Effector memory CD8-positive, alpha-beta T cell (primary cell): ENCODE measurements at places on chromosomes 1 and 21.
A peak's percentile ranks its signal among the peaks of the same experiment; 100 is the strongest.

DNA sequence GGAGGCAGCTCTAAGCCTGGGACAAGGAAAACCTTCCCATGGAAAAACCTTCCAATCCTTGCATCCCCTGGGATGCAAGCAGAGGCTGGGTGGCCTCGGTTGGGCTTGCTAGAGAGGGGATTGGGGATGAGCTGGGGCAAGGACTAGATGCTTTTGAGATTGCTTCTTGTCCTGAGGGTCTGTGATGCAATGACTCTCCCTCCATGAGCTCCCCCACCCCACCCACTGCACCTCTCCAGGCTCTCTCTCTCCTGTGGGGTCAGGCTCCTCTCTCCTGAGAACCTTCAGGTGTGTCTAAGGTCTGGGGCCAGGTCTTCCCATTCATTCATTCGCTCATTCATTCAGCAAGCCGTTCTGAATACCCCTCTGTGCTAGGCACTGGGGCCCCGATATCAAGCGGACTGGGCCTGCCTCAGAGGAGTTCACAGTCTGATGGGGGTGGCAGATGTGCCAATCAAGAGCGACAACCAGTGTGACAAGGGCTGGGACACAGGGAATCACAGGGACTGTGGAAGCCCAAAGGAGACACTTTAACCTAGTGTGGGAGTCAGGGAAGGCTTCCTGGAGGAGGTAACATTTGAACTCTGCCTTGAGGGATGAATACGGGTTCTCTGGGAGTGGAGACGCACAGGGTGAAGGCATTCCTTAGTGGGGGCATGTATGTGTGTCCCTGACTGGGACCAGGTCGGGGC, 6.5 kb downstream of the LDLRAD1 start:
- no peak overlapping the region for H3K27ac ChIP-seq
- DNase-seq: no peak
- peaks cover 46% of the 10 kb centered on the region for H3K27me3 ChIP-seq
- H3K36me3 ChIP-seq: no peaks in the 10 kb centered on the region

- no peak overlapping the region for H3K4me3 ChIP-seq
- no peak for DNase-seq
- H3K4me1 ChIP-seq: no peaks in the 10 kb centered on the region
- H3K27ac ChIP-seq: no peak overlapping the region
- no peaks in the 10 kb centered on the region for H3K36me3 ChIP-seq
Observed at GRCh38 chr1:224698015-224698451, 81.9 kb downstream of the CNIH3 start.

DNA sequence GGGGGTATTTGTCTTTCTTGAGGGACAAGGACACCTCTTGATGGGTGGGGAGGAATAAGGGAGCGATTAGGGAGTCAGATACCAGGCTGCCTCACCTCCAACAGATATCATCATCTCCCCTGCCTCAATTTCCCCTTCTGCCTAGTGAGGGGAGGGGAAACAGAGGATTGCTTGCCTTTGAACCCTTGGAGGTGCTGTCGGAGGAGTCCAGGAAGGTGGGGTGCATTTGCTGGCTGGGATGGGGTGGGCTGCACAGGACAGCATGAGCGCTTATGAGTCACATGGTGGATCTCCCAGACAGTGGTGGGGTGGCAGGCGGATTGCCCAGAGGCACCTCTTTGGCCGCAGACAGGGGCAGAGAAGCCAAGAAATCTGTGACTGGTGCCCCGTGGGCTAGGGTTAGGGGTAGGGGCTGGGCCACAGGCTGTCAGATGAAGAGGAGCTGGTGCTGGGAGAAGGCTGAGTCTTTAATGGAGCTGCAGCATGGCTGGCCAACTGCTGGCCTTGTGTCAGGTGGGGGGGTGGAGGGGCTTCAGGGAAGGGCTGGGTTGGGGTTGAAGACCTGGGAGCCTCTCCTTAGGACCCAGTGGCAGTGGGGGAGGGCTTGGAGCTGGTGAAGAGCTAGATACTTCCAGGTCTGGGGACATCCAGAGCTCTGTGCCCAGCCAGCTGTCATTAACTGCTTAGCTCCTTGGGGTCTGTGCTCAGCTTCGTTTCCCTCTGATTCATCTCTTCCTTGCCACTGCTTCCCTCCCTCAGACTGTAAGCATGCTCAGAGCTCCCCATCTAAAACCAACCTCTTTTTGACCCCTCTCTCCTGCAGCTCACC, 7.0 kb upstream of the ADORA1 start:
- H3K27ac ChIP-seq: no peak overlapping the region
- no peaks in the 10 kb centered on the region for H3K36me3 ChIP-seq
- H3K27me3 ChIP-seq: peaks cover 56% of the 10 kb centered on the region
- DNase-seq: no peak
- H3K4me3 ChIP-seq: no peak overlapping the region

DNA sequence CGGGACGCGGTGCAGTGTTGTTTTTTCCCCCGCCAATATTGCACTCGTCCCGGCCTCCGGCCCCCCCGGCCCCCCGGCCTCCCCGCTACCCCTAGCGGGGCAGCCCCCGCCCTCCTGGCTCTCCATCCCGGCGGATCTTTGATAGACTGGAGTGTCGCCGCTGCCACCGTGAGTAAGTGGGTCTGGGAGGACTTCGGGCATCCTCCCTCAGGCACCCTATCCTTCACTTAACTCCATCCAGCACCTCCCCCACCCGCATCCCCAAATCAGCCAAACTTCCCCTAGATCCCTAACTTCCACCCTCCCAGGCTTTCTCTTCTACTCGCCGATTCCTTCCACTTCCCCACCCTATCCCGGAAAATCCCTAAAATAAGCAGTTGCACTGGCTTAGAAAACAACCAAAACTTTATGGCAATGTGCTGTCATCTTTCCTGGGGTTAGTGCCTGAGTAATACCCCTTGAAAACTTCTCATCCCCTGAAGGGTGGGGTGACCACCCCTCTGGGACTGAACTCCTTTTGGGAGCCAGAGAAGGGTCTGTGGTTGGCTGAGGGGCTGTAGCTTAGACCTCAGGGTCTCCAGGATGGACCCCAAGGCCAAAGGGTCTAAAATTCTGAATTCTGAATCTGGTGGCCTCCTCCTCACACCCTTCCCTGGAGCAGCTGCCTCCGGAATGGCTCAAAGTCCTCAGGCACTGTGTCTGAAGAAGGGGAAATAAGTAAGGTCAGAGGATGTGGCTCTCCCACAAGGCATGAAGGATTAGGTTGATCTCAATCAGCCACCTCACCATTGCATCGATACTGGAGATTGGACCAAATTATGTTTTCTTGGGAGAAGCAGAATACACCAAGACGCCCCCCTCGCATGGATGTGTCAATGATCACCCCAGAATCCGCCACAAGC, 12.2 kb downstream of the THBS3 start:
- peaks cover 28% of the 10 kb centered on the region for H3K36me3 ChIP-seq
- no peaks in the 10 kb centered on the region for H3K27me3 ChIP-seq
- H3K27ac ChIP-seq: peak overlapping the region; percentile 98
- peaks cover 23% of the 10 kb centered on the region for H3K4me1 ChIP-seq
- peak overlapping the region; percentile 92 for H3K4me3 ChIP-seq

- no peak overlapping the region for H3K27ac ChIP-seq
- H3K4me3 ChIP-seq: no peak overlapping the region
- no peak for DNase-seq
- no peaks in the 10 kb centered on the region for H3K36me3 ChIP-seq
- H3K27me3 ChIP-seq: no peaks in the 10 kb centered on the region
- no peaks in the 10 kb centered on the region for H3K4me1 ChIP-seq
Observed at GRCh38 chr21:26470351-26471098, 102.6 kb downstream of the CYYR1 start.

GRCh38 chr1:39646232-39647081, 7.0 kb upstream of the HEYL start:
- H3K4me1 ChIP-seq: no peaks in the 10 kb centered on the region
- no peaks in the 10 kb centered on the region for H3K27me3 ChIP-seq
- no peak overlapping the region for H3K4me3 ChIP-seq
- no peak overlapping the region for H3K27ac ChIP-seq
- DNase-seq: no peak
- H3K36me3 ChIP-seq: no peaks in the 10 kb centered on the region

DNA sequence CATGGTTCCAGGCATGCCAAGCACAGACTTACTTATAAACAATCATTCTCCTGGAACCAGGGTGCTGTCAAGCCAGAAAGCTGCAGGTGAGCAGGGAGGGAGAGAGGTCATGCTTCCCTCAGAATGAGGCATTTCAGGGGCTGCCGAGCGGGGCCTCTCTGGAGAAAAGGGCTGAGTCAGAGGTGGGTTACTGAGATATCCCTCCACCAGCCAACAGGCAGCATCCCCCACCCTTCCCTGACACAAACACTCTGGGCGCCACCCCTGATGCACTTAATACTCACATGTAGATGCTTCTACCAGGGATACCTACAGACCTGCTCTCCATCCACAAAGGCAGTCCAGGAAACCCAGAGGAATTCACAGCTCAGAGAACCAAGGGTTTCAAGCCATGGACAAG, 13.1 kb downstream of the STK40 start:
- no peak overlapping the region for H3K4me3 ChIP-seq
- DNase-seq: no peak
- H3K27ac ChIP-seq: peak overlapping the region; percentile 97

- H3K36me3 ChIP-seq: peaks cover 7% of the 10 kb centered on the region
- H3K4me1 ChIP-seq: peaks cover 63% of the 10 kb centered on the region
- no peaks in the 10 kb centered on the region for H3K27me3 ChIP-seq
- DNase-seq: no peak
- peak overlapping the region; percentile 48 for H3K4me3 ChIP-seq
Observed at GRCh38 chr1:231415018-231415583, 7.0 kb downstream of the EGLN1 start.

- H3K27me3 ChIP-seq: no peaks in the 10 kb centered on the region
- H3K27ac ChIP-seq: no peak overlapping the region
- H3K4me3 ChIP-seq: no peak overlapping the region
- no peaks in the 10 kb centered on the region for H3K4me1 ChIP-seq
- no peak for DNase-seq
Observed at GRCh38 chr1:84415396-84415795, 17.1 kb downstream of the DNASE2B start.

- H3K4me3 ChIP-seq: no peak overlapping the region
- H3K4me1 ChIP-seq: no peaks in the 10 kb centered on the region
- H3K36me3 ChIP-seq: no peaks in the 10 kb centered on the region
- no peak overlapping the region for H3K27ac ChIP-seq
Observed at GRCh38 chr1:188343914-188344313, 1515.2 kb downstream of the PLA2G4A start.

DNA sequence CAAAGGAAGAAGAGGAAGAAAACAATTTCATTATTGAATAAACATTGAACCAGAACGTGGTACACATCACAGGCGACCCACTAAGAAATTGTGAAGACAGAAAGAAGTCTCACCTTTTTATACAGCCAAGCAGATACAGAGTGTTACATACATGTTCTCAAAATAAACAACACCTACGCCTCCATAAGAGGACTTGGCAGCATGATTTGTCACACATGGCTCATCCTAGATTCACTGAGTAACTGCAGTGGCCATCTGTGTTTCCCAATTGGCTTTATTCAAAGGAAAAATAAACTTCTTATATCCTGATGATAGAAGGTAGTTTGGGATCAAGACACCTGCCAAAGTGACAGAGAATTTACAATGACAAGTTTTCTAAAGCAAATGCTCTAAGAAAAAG, 7.6 kb upstream of the KRTAP19-8 start:
- no peak overlapping the region for H3K27ac ChIP-seq
- DNase-seq: no peak
- no peaks in the 10 kb centered on the region for H3K4me1 ChIP-seq
- no peaks in the 10 kb centered on the region for H3K36me3 ChIP-seq

DNA sequence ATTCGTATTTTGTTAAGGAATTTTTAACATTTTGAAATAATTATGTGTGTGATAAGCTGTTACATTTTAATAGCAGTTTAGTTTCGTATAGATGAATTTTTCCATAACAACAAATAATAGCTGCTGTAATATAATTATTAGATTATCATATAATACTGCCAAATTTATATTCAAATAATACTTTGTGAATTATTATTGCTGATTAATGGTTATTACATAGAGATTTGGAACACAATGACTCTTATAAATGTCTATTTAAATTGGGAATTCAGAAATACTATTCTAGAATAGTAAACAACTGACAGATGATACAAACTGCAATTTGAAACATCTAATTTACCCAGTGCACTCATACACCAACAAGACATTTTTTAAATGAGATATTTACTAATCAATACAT, 73.2 kb upstream of the NEK7 start:
- no peak for DNase-seq
- H3K36me3 ChIP-seq: peaks cover 3% of the 10 kb centered on the region
- peaks cover 9% of the 10 kb centered on the region for H3K27me3 ChIP-seq

GRCh38 chr21:42565206-42565810, 51.7 kb downstream of the SLC37A1 start:
- no peaks in the 10 kb centered on the region for H3K27me3 ChIP-seq
- H3K4me3 ChIP-seq: no peak overlapping the region
- H3K4me1 ChIP-seq: peaks cover 7% of the 10 kb centered on the region
- peak overlapping the region; percentile 70 for H3K27ac ChIP-seq
- DNase-seq: no peak

GRCh38 chr1:91619881-91620280, 119.2 kb downstream of the CDC7 start:
- no peaks in the 10 kb centered on the region for H3K36me3 ChIP-seq
- H3K27ac ChIP-seq: no peak overlapping the region
- H3K27me3 ChIP-seq: no peaks in the 10 kb centered on the region
- DNase-seq: no peak
- no peak overlapping the region for H3K4me3 ChIP-seq

GRCh38 chr1:182910143-182910542, 42.8 kb downstream of the SHCBP1L start:
- no peak for DNase-seq
- no peaks in the 10 kb centered on the region for H3K36me3 ChIP-seq
- H3K27me3 ChIP-seq: peaks cover 15% of the 10 kb centered on the region
- no peak overlapping the region for H3K4me3 ChIP-seq
- no peak overlapping the region for H3K27ac ChIP-seq

- H3K4me3 ChIP-seq: no peak overlapping the region
- no peaks in the 10 kb centered on the region for H3K27me3 ChIP-seq
- no peak for DNase-seq
Observed at GRCh38 chr21:21236996-21237395, 238.8 kb downstream of the NCAM2 start.

- peaks cover 12% of the 10 kb centered on the region for H3K27me3 ChIP-seq
- no peaks in the 10 kb centered on the region for H3K4me1 ChIP-seq
- peaks cover 4% of the 10 kb centered on the region for H3K36me3 ChIP-seq
- no peak overlapping the region for H3K27ac ChIP-seq
- H3K4me3 ChIP-seq: no peak overlapping the region
Observed at GRCh38 chr1:93798291-93798690, 80.7 kb downstream of the DNTTIP2 start.

DNA sequence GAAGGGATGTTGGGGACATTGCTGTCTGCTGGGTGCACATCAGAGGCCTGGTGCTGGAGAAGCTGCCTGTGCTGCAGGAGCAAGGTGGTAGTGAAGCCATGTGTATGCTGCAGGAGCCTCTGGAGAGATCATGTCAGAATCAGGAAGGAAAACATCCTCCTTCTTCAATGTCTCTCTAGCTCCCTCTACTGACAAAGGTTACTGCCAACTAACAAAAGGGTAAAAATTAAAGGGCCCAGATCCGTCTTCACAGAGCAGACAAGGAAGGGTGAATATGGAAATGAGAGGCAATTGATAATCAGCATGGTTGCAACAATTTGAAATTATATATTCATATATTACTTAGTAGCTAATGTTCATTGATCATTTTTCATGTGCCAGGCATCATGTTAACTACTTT, 32.2 kb downstream of the FAM177B start:
- no peak overlapping the region for H3K4me3 ChIP-seq
- no peak overlapping the region for H3K27ac ChIP-seq
- no peaks in the 10 kb centered on the region for H3K36me3 ChIP-seq
- no peak for DNase-seq
- H3K27me3 ChIP-seq: peaks cover 25% of the 10 kb centered on the region
